ACHN (cell line): ENCODE measurements at places on chromosomes 16 and 17.
A peak's percentile ranks its signal among the peaks of the same experiment; 100 is the strongest.

- DNase-seq = no peak
Observed at GRCh38 chr16:50712956-50713355, 19.6 kb downstream of the NOD2 start.

DNA sequence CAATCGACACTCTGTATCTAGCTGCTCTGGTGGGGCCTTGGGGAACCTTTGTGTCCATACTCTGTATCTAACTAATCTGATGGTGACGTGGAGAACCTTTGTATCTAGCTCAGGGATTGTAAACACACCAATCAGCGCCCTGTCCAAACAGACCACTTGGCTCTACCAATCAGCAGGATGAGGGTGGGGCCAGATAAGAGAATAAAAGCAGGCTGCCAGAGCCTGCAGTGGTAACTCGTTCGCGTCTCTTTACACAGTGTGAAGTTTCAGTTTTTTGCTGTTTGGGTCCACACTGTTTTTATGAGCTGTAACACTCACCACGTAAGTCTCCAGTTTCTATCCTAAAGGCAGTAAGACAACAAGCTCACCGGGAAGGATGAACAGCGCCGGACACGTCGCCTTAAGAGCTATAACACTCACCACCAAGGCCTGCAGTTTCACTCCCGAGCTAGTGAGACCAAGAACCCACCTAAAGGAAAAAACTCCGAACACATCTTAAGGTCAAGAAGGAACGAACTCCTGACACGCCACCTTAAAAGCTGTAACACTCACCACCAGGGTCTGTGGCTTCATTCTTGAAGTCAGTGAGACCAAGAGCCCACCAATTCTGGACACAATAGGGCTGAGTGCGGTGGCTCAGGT lies 64.6 kb downstream of the KPNA2 start:
- DNase-seq = no peak

DNA sequence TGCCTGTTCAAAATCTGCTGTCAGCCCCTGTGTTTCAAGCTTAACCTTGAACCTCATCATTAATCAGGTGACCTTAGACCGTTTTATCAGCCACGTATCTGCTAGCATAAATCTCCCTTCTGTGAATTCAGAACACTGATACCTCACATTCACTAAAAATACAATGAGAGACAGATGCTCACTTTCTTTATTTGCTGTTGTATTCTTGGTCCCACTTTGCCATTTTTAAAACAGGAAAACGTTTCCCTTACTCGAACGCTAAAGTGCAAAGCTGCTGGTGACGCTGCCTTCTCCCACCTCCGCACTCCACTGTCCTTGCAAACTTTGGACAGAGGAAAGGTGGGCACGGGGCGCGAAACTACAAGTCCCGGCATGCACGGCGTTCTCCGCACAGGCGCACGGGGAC lies 220 bp upstream of the ARHGAP44 start:
- DNase-seq = no peak

- no peak for DNase-seq
Observed at GRCh38 chr17:35738519-35739133, 7.2 kb downstream of the RASL10B start.

DNA sequence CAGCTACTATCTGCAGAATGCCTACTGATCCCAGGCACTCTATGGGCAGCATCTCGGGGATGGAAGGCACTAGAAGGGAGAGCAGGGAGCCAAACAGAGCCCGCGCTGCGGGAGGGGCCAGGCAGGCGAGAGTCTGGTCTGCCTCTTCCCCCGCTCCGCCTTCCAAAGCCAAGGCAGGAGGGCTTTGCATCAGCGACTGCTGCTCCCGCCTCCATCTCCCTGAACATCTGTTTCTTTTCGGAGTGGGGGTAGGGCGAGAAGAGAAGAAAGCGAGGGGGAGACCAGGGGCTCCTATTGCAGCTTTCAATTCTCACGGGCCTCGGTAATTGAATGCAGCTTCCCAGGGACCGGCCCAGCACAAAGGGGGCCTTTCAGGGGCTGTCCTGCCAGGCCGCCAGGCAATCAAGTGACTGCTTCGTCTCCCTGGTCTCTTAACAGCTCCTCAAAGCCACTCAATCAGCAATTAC lies 31.4 kb upstream of the CDC42EP4 start:
- DNase-seq = no peak

GRCh38 chr17:44170499-44171201 lies at the start of gene ASB16:
Gene ASB16, plus strand, starts transcription at chr17:44170704. Its CDS starts 86 bp downstream, at chr17:44170790.
- DNase-seq = no peak

GRCh38 chr17:56317351-56318208 lies 164.3 kb downstream of the ANKFN1 start:
- DNase-seq = no peak

GRCh38 chr17:63552211-63552610 lies 1.9 kb downstream of the DCAF7 start:
- DNase-seq = no peak

DNA sequence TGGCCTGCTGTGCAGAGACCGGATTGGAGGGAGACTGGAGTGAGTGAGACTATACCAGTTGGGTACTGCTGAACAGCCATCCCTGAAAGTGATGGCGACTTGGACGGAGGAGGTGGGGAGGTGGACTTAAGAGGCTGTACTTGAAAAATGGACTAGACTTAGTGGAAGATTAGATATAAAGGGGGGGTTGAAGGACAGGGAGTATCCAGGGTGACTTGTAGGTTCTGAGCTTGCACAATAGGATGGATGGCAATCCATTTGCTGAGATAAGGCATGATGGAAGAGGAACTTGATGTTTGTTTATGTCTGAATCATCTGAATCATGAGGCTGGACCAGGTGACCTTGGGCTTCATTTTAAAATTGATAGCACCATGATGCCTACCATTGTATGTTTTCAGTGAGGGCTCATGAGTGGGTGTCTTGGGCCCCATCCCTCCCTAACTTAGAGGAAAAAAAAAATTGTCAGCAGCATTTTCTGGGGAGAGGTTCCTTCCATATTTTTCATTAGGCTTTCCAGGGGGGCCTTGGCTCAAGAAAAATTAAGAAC lies 41.2 kb downstream of the PRKCA start:
- DNase-seq = no peak

- DNase-seq = peak; percentile 71
Observed at GRCh38 chr16:48126801-48127644, 28.8 kb downstream of the ABCC12 start.

- DNase-seq = no peak
Observed at GRCh38 chr17:67717192-67717623, 528 bp upstream of the NOL11 start.

DNA sequence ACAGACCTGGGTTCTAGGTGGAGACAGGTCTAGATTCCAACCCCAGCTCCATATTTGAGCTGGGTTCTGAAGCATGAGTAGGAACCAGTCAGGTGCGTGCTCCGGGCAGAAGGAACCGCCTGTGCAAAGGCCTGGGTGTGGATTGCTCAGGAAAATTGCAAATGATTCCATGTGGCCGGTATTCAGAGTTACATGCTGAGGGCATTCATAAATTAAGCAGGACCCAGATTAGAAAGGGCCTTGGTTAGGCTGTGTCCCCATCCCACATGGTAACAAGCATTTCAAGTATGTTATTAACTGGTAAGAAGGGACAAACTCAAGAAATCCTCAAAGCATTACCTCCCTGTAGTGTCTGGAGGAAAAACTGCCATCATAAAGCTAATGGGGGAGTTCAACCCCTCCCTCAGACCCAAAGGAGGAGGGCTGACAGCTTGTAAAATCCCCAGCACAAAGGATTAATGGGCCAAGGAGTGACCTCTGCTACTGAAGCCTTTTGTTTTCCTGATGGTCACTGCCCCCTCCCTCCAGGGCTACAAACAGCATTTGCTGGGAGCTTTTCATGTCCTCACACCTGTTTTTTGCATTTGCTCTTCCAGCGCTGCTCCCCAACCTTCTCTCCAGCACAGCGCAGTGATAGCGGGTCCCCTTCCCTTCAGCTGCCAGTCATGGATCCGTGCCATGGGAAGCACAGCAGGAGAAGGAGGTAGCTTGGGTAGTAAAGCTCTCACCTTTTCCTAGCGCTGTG lies 218.0 kb downstream of the C16orf95 start:
- DNase-seq = no peak

- DNase-seq = no peak
Observed at GRCh38 chr17:61720016-61720795, 129.2 kb upstream of the NACA2 start.

DNA sequence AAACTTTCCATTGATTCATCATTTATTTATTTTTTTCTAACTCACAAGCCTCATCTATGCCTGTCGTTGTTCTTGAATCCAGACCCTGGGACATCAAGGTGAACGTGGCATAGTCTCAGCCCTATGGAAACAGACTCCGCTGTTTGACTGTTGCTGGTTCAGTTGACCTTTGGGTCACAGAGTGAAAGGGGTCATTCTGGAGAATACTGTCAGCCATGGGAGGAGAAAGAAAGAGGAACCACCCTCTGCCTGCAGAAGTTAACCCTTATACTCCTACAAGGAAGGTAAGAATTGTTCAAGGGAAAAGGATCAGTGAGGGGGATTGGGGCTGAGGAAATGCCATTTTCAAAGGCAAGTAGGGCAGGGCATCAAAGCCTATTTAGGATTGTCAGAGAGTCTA lies 387.6 kb upstream of the MAF start:
- no peak for DNase-seq

DNA sequence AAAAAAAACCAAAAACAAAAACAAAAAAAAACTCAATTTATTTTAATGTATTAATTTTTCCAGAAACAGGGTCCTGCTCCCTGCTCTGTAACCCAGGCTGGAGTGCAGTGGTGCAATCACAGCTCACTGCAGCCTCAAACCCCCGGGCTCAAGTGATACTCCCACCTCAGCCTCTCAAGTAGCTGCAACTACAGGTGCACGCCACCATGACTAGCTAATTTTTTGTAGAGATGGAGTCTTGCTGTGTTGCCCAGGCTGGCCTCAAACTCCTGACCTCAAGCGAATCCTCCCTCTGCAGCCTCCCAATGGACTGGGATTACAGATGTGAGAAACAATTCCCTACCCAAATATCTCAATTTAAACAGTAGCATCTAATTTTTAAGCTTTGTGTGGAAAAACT lies 25.2 kb upstream of the EMP2 start:
- DNase-seq = no peak

GRCh38 chr17:42276609-42277341 lies 584 bp upstream of the STAT5B start:
- DNase-seq = peak; percentile 84

DNA sequence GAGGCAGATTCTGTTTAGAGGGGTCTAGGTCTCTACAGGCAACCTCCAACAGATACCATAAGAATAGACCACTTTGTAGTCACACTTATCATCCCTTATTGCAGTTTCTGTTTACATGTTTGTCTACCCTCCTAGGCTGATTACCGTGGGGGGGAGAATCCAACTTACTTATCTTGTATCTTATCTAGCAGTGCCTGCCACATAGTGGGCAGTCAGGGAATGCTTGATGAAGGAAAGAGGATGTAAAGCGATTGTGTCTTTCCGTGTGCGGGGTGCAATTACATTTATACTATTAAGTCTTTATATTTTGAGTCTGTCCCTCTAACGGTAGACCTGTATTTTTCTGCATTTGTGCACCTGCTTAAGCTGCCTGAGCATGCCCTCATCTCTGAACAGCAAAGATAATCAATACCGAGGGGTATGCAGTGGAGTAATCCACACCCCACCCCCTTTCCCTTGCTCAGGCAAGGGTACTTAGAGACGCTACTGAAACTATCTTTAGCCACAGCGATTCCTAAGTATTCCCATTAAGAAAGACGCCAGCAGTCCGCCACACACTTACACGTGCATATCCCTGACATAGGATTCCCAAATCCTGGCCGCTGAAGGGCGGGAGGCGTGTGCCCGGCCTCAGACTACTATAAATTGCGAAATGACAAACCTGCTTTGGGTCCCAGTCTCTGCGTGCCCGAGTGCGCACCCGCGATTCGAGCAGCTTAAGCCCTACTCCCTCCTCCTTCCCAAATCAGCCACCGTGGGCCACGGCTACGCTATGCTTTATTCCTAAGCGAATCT lies 635 bp upstream of the AATF start:
- DNase-seq = peak; percentile 53

- peak; percentile 97 for DNase-seq
Observed at GRCh38 chr17:27384261-27384701, 72.0 kb upstream of the KSR1 start.

GRCh38 chr17:8300627-8301242 lies 5.5 kb upstream of the SLC25A35 start:
- DNase-seq = peak; percentile 70

- DNase-seq = no peak
Observed at GRCh38 chr17:30520882-30521281, 43.7 kb downstream of the GOSR1 start.

GRCh38 chr17:7977039-7977438 lies 25.4 kb upstream of the GUCY2D start:
- no peak for DNase-seq

GRCh38 chr16:86016201-86016965 lies 117.4 kb downstream of the IRF8 start:
- peak; percentile 52 for DNase-seq

- DNase-seq = peak; percentile 65
Observed at GRCh38 chr16:28218109-28218508, 6.3 kb upstream of the XPO6 start.

- no peak for DNase-seq
Observed at GRCh38 chr17:44416558-44417289, 27.3 kb upstream of the ITGA2B start.

- DNase-seq = no peak
Observed at GRCh38 chr16:10178080-10178479, 4.1 kb downstream of the GRIN2A start.

DNA sequence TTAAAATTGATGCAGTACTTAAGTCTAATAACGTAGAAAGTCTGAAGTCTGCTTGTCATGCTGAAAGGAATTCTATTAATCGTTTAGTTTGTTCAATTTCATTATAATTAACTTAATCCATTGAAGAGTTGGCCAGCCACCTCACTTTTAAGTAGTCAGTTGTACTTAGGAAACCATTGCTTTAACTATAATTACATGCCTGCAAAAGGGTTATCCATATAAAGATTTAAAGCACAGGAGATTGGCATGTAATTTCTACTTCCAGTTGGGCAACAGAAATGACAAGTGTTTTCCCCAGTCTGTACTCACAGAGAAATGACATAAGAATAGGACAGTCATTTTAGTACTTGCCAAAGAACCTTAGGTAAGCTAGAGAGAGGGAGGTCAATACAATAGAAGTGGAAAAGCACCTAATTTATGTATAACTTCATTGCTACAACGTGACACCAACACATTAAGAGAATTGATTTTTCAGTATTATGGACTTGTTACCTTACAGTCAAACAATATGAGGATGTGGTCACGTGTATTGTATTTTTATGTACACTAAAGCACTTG lies 3.7 kb upstream of the USP32 start:
- DNase-seq = no peak

- DNase-seq = peak; percentile 5
Observed at GRCh38 chr17:74037320-74037719, 166.2 kb upstream of the RPL38 start.
